ENCODE measurements at places on chromosomes 11 and 22.
A peak's percentile ranks its signal among the peaks of the same experiment; 100 is the strongest.

GRCh38 chr11:95715777-95716241 is 73.8 kb downstream of the FAM76B start:
- no peak for DNase-seq
- H3K27me3 ChIP-seq = peaks cover 30% of the 10 kb centered on the region
- H3K4me3 ChIP-seq = no peak overlapping the region
- no peak overlapping the region for H3K27ac ChIP-seq
- H3K4me1 ChIP-seq = 0 out of 2 replicates have a peak, but pooled peaks cover 2% of the 10 kb centered on the region

GRCh38 chr11:103086461-103086860 is 5.5 kb downstream of the DCUN1D5 start:
- H3K4me3 ChIP-seq = no peak overlapping the region
- H3K27me3 ChIP-seq = no peaks in the 10 kb centered on the region
- H3K27ac ChIP-seq = no peak overlapping the region
- peaks cover 12% of the 10 kb centered on the region for H3K4me1 ChIP-seq
- peaks cover 50% of the 10 kb centered on the region for H3K36me3 ChIP-seq

- no peaks in the 10 kb centered on the region for H3K27me3 ChIP-seq
- H3K4me3 ChIP-seq = no peak overlapping the region
- H3K36me3 ChIP-seq = no peaks in the 10 kb centered on the region
- no peak for DNase-seq
- H3K27ac ChIP-seq = no peak overlapping the region
Observed at GRCh38 chr11:43832536-43832935, 48.1 kb upstream of the ALKBH3 start.

DNA sequence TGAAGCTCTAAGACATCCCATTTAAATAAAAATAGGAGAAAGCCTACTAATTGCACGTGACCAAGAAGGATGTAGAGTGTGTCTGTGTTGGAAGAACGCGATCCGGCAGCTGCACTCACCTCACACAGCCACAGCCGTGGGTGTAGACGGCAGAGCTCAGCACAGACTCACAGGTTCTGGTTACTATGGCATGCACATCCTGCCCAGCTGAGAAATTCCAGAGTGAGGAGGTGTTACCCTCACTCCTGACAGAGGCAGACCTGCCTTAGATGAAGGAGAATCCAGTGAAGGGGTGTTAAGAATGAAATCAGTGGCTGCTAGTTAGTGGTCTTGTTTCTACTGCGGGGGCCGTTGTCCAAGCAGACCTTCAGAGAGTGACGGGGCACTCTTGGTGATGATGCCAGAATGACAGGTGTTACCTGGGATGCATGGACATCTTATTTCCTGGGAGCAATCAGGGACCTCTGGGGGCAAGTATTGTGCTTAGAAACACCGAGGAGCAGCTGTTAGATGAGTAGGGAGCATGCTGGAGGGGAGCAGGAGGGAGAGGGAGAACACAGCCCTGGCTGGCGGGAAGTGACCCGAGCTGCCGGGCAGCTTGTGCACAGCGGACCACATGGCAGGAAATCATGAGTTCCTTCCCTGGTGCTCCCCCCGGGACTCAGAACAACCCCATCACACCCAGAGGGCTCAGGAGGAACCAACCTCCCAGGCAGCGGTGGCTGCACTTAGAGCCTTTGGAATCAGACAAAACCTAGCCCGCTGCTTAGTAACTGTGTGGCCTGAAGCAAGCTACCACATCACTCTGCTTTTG is 12.3 kb downstream of the KCNJ5 start:
- no peaks in the 10 kb centered on the region for H3K36me3 ChIP-seq
- no peak overlapping the region for H3K27ac ChIP-seq
- peaks cover 19% of the 10 kb centered on the region for H3K4me1 ChIP-seq
- no peak overlapping the region for H3K4me3 ChIP-seq
- peaks cover 2% of the 10 kb centered on the region for H3K27me3 ChIP-seq

- DNase-seq = no peak
- peaks cover 5% of the 10 kb centered on the region for H3K27me3 ChIP-seq
- no peaks in the 10 kb centered on the region for H3K36me3 ChIP-seq
- H3K4me1 ChIP-seq = no peaks in the 10 kb centered on the region
Observed at GRCh38 chr11:117435326-117435725, 107.7 kb downstream of the CEP164 start.

- H3K27ac ChIP-seq = no peak overlapping the region
- no peaks in the 10 kb centered on the region for H3K27me3 ChIP-seq
- DNase-seq = no peak
- H3K4me3 ChIP-seq = no peak overlapping the region
- no peaks in the 10 kb centered on the region for H3K36me3 ChIP-seq
- H3K4me1 ChIP-seq = no peaks in the 10 kb centered on the region
Observed at GRCh38 chr11:131118247-131118646, 202.0 kb upstream of the SNX19 start.

DNA sequence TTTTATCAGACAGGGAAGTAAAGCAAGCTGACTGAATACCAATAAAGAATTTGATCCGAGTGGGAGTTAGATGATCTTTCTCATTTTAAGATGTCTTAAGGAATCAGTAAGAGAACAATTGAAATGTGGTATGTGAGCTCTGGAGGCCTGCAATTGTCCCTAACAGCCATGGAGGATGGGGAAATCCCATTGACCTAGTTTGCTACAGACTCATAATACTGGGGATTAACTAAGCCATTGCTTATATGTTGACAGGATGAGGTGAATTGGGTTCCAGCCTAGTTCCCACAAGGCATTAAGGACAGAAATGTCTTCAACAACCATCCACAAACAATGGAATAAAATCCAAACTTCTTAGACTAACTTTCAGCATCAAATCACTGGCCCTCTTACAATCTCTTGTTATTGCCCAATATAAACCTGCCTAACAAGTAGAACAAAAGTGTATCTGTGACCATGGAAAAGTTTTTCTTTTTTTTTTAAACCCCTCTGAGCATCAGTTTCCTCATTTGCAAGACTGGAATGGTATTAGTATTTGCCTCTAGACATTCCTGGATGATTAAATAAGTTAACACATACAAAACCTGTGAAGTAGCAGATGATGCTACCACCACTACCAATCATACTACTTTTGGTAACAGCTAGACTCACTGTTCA is 773.2 kb downstream of the DLG2 start:
- DNase-seq = no peak
- H3K27ac ChIP-seq = no peak overlapping the region
- no peak overlapping the region for H3K4me3 ChIP-seq
- H3K36me3 ChIP-seq = no peaks in the 10 kb centered on the region
- no peaks in the 10 kb centered on the region for H3K27me3 ChIP-seq

- DNase-seq = no peak
- H3K27me3 ChIP-seq = no peaks in the 10 kb centered on the region
- no peaks in the 10 kb centered on the region for H3K36me3 ChIP-seq
- H3K4me3 ChIP-seq = no peak overlapping the region
- no peaks in the 10 kb centered on the region for H3K4me1 ChIP-seq
Observed at GRCh38 chr11:128359515-128359914, 227.8 kb downstream of the ETS1 start.

DNA sequence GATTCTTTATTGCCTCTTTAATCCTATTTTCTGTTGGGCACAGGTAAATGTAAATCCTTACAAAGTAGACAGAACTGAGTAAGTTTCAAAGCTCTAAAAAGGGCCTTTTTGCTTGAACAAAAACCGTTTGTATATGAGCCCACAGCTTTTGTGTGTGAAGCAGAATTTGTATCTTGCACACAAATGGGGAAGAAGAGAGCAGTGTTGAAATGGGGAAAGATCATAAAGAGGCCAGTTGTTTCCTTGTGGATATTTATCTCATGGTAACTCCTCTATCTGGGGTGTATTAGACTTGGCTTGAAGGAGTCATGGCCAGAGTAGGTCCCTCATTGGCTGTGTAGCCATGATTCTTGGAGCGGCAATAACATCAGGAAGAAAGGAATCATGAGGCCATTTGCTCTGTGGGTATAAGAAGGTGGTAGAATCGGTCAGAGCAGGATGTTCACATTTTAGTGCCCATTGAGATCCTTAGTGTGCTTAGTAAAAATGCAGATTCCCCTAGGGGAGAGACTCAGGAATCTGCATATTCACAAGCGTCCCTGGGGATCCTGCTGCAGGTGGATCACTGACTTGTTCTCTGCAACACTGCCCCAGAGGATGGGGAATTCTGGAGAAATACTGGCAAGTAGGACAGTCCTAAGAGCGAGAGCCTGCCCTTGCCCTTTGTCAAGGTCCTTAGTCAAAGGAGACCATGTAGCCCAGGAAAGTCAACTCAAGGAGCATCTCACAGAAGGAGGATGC is 126.5 kb downstream of the LDLRAD3 start:
- no peak overlapping the region for H3K4me3 ChIP-seq
- H3K36me3 ChIP-seq = no peaks in the 10 kb centered on the region
- H3K4me1 ChIP-seq = no peaks in the 10 kb centered on the region
- no peak overlapping the region for H3K27ac ChIP-seq
- no peak for DNase-seq
- H3K27me3 ChIP-seq = no peaks in the 10 kb centered on the region

GRCh38 chr11:121588747-121589146 is 136.0 kb upstream of the SORL1-AS1 start:
- H3K36me3 ChIP-seq = no peaks in the 10 kb centered on the region
- DNase-seq = no peak
- no peak overlapping the region for H3K4me3 ChIP-seq

DNA sequence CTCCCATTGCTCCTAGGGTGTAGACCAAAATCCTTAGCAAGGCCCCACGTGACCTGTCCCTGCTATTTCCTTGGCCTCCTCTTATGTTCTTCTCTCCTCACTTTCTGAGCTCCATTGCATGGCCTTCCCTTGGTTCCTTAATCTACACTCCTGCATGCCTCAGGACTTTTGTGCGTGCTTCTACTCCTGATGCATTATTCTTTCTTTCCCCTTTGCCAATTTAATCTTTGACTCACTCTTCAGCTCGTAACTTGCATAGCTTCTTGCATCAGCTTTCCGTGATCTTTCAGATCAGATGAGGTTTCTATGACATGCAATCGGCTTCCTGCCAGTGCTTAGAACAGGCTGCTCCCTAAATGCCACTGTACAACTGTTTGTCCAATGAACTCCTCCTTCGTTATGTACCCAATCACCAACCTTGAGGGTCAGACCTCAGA is 261.6 kb upstream of the CADM1 start:
- no peak overlapping the region for H3K27ac ChIP-seq
- no peak for DNase-seq
- H3K27me3 ChIP-seq = no peaks in the 10 kb centered on the region
- H3K36me3 ChIP-seq = no peaks in the 10 kb centered on the region
- no peaks in the 10 kb centered on the region for H3K4me1 ChIP-seq

DNA sequence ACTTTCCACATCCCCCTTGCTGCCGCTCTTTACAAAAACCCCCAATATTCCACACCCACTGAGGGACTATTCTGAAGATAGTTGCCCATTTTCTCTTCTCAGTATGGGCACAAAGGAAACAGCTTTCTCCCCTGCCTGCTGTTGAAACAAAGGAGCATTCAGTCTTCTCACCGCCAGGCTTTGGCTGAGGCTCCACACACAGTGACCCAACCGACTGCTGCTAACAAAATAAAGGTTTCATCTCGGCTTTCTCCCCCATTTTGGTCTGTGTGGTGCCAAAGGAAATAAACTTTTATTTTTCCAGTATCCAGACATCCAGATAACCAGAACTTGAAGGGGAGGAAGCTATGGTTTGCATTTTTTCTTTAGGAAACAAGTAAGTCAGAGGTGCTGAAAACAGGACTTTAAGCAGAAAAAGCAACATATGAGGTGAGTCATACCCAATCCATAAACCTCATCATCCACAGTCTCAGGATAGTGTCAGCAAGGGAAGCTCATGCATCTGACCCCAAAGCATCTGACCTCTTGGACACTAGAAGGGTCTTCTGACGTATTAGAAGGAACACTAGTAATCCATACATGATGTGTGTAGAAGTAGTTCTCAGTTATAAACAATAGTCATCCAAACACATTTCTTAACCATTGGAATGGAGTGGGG is 6.4 kb downstream of the CLMP start:
- no peak overlapping the region for H3K27ac ChIP-seq
- peaks cover 12% of the 10 kb centered on the region for H3K27me3 ChIP-seq
- no peaks in the 10 kb centered on the region for H3K36me3 ChIP-seq
- no peak for DNase-seq
- H3K4me3 ChIP-seq = peak overlapping the region; percentile 37

DNA sequence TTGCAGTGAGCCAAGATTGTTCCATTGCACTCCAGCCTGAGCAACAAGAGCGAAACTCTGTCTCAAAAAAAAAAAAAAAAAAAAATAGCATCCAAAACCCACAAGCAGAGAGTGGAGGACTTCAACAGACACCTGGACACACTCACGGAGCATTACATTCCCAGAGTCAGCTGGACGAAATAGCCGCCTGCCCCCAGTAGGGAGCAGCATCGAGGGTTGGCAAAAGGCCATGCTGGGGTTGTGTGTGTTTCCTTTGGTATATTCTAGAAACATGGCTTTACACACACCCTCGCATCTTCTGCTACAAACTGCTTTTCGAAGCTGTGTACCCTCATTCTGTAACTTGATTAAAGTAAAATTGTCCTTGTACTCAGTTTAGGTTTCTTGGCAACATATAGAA is 5.3 kb downstream of the ADA2 start:
- no peak overlapping the region for H3K27ac ChIP-seq
- H3K4me1 ChIP-seq = no peaks in the 10 kb centered on the region
- H3K27me3 ChIP-seq = no peaks in the 10 kb centered on the region
- no peaks in the 10 kb centered on the region for H3K36me3 ChIP-seq
- H3K4me3 ChIP-seq = no peak overlapping the region

DNA sequence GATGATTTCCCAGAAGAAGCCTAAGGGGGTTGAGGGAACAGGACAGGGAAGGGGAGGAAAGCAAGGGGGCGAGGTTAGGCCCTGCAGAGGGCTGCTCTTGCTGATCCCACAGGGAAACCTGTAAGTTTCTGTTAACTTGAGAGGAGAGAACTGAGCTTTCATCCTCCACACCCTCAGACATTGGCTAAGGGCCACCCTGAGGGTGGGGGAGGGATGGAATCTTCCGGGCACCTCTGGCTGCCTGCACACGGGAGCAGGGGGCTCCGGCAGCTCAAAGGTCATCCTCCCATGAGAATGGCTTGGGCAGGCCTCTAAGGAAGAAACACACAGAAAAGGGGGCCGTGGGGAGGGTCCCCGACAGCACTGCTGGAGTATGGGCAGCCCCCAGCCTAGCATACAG is 108.1 kb downstream of the TSPAN18 start:
- no peak overlapping the region for H3K27ac ChIP-seq
- no peak overlapping the region for H3K4me3 ChIP-seq
- no peak for DNase-seq

GRCh38 chr11:95081010-95081409 is 8.6 kb upstream of the ENDOD1 start:
- no peak for DNase-seq
- no peaks in the 10 kb centered on the region for H3K4me1 ChIP-seq
- no peak overlapping the region for H3K27ac ChIP-seq
- no peak overlapping the region for H3K4me3 ChIP-seq

DNA sequence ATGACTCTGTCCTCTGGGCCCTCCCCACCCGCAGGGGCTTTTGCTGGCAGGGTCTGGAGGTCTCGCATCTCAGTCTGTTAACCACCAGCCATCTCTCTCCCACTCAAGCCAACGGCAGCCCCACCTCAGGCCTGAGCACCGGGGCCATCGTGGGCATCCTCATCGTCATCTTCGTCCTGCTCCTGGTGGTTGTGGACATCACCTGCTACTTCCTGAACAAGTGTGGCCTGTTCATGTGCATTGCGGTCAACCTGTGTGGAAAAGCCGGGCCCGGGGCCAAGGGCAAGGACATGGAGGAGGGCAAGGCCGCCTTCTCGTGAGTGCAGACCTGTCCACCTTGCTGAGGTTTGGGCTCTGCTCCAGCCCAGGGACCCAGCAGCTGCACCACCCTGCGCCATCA is 44.3 kb upstream of the TTC12 start:
- H3K27me3 ChIP-seq = no peaks in the 10 kb centered on the region
- H3K4me3 ChIP-seq = no peak overlapping the region
- no peak for DNase-seq
- no peaks in the 10 kb centered on the region for H3K36me3 ChIP-seq
- H3K27ac ChIP-seq = no peak overlapping the region
- no peaks in the 10 kb centered on the region for H3K4me1 ChIP-seq

Data from Panc1 (cell line).